ENCODE measurements at places on chromosomes 5 and 9.

DNA sequence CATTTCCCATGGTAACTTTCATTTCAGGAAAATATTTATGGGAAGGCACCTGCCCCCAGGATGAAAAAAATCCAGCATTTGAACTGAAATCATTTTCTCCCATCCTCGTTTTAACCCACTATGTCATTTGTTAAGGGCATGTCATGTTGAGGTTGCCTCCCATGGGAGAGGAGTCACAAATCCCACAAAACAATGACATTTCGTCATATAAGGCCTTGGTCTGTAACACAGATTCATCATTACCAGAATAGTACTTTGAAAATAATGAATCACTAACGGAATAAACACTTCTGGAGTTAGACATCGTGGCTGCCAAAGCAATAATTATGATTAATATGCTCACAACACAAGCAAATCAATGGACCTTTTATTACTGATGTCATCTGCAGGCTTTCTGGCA, 274.1 kb downstream of the NDUFS4 start:
- DNase-seq, result no peak

GRCh38 chr5:54007827-54008777, 302.3 kb downstream of the ARL15 start:
- no peak for DNase-seq

DNA sequence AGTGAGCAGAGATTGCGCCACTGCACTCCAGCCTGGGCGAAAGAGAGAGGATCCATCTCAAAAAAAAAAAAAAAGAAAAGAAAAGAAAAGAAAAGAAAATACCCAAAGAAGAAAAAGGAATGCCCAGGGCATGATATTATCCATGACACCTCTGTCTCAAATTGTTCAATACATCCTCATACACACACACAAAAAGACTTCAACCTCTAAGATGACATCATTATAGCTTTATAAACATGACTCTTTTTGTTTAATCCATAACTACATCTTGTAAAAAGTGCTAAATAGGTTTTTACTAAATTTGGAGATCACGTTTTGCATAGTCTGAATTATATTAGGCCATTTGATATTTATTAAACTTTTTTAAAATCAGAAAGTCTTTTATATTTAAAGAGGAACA, 33.1 kb downstream of the ANKRD31 start:
- DNase-seq, result no peak

DNA sequence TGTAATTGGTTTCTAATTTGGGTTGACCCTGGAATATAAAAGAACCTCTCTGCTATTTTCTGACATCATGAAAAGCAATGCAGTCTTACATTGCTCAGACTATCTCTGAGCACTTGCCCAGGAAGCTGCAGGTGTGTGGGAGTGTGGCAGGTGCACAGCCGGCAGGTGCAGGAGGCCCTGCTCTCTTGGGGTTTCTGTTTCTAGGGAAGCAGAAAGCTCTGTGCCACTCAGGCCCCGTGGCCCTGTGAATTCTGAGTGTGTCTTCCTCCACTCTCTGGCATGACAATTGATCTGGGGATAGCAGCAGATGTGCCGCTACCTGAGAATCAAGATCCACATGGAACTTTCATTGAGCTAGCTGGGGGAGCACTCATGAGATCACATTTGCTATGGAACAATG, 45.7 kb upstream of the IRX2 start:
- DNase-seq, result no peak

Measured in stimulated activated CD8-positive, alpha-beta memory T cell treated with anti-CD3 and anti-CD28 coated beads, Interleukin-2, amount 100 ng/mL, for 1 hour (primary cell).